Epithelial cell of proximal tubule (primary cell): ENCODE measurements at places on chromosomes 12 and 14.
A peak's percentile ranks its signal among the peaks of the same experiment; 100 is the strongest.

GRCh38 chr14:98233656-98234055 is 1038.3 kb downstream of the BCL11B start:
- DNase-seq = no peak

- DNase-seq = no peak
Measured at GRCh38 chr12:77493302-77494168, 337.2 kb upstream of the NAV3 start.

DNA sequence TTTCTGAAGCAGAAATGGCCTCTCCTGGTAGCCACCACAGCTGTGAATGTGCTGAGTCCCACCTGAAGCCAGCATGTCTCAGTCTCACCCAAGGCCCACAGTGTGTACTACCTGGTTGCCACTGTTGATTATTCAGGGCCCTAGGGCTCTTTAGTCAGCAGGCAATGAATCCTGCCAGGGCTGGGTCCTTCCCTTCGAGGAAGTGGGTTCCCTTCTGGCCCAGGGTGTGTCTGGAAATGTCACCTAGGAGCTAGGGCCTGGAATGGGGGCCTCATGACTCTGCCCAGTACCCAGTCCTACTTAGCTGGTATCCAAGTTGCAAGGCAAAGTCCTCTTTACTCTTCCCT is 207.4 kb downstream of the SYNE2 start:
- DNase-seq = no peak

GRCh38 chr14:94310248-94310647 is 12.9 kb downstream of the SERPINA6 start:
- DNase-seq = no peak

- peak; percentile 10 for DNase-seq
Measured at GRCh38 chr12:56158926-56159461, 835 bp downstream of the MYL6 start.

DNA sequence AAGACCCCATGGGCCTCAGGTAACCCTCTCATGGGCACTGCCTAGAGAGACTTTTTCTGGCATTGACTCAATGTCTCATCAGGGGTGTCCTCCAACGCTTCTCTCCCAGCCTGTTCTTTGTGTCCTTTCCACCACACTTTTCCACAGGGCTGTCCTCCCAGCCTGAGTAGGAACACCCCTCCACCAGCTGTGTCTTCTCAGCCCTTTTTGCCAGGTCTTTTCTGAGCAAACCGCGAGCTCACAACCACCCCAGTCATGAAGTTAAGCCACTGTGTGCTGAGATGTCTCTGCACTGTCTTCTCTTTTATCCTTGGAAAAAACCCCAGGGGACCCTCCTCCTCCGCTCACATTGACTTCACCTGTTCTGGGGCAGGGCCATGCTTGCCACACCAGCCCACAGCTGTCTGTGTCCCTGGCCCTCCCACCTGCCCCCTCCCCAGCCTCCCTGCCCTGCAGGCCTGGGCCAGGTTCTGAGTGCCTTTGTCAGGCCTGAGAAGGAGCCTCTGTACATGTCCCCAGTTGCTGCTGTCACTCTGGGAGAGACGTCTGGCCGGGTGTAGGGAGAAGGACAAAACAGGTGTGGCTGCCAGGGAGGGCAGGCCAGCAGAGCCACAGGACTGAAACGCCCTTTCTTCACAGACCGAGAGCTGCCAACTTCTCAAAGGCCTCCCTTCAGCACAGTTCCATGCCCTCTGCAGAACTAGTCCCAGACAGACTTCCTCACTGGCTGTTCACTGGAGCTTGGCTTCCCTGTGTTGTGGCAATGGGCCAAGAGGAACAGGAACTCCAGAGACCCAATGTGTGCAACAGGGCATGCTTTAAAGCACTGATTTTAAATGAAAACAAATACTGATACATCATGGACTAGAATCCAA is 50.5 kb upstream of the PNMA1 start:
- DNase-seq = no peak

- DNase-seq = no peak
Measured at GRCh38 chr12:2667716-2668440, 126.9 kb upstream of the FKBP4 start.

DNA sequence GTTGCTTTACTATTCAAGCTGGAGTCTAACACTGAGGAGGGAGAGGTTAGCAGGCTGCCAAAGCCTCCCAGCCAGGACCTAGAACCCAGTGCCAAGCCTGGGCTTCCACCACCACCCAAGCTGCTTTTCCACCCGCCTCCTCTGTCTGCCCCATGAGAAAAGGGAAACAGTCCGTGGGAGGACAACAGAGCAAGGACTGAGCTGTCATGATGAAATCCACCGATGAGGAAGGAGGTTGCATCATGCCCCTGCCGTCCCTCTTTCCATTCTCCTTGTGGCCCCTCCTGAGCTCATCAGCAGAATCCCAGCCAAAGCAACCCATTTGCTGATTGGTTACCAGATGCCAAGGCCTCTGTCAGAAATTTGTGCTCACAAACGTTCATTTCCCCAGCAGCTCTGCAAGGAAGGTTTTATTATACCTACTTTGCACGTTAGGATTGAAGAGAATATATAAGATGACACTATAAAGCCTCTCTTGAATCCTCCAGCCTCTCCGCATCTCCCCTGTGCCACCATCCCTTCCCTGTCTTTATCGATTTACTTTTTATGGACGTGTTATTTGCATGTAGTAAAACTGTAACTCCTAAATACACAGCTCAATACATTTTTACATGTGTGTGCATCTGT is 6.3 kb upstream of the SERPINA1 start:
- DNase-seq = no peak
